ENCODE measurements at places on chromosomes 3 and 15.

DNA sequence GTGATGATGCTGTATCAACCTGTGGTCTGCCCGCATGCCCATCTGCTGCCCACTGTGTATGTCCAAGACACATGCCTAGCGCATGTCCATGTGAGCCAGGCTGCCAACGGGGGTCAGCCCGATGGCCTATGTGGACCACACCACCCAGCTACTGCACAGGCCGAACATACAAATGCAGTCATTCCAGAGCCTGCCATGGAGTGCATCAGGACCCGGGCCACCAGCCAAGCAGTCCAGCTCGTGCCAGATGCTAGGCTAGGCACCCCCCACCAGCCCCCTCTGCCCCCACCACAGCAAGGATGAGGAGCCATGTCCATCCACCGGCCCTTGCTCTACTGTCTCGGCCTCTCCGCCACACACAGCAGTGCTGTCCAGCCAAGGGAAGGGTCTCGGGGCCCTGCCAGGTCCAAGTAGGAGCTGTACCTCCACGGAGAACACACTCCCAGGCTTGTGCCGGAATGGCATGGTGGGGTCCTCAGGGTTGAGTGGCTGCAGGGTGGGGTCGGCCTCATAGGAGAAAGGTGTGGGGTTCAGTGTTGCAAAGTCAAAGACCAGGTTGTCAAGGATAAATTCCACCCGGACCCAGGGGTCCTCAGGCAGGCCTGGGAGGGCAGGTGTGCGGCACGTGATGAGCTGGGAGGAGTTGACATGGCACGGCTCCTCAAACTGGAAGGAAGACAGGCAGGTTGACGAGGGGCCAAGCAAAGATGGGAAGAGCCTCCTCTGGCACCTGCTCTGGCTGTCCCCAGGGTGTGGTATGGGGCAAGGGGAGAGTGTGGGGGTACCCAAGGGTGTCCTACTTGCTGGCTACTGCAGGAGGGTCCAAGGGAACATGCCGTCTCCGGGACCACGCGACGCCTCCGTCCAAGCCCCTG, 15.3 kb downstream of the PLXNB1 start:
- no peak for DNase-seq

DNA sequence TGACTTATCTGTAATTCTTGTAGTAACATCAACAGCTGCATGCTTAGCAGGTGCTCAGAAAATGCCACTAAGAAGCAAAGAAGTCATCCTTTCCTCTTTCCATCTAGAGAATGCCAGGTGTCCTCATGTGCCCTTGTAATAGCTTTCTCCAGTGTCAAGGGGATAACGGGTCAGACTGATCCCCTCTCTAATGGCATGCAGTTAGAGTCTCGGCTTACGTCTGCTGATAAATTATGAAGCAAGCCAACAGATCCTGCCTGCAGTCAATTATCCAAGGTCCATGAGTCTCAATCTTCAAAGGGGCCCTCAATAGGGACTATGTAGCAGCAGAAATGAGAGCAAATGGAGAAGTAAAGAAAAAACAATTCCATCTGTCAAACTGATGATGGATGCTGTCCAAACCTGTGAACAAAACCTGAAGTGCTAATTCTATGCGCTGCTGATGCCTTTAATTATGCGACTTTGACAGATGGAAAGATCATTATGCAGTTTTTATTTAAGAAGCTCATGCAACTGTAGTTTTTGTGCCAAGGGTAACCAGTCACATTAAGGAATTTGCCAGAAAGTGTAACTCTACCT, 162.8 kb upstream of the PEX5L start:
- DNase-seq, result no peak

GRCh38 chr3:58577269-58577821, at the start of gene FAM107A:
Gene FAM107A (minus strand): TSS chr3:58577391. CDS start chr3:58569860, 7,531 bp downstream.
- no peak for DNase-seq

GRCh38 chr3:14253707-14254382, 75.2 kb downstream of the LSM3 start:
- DNase-seq, result no peak

DNA sequence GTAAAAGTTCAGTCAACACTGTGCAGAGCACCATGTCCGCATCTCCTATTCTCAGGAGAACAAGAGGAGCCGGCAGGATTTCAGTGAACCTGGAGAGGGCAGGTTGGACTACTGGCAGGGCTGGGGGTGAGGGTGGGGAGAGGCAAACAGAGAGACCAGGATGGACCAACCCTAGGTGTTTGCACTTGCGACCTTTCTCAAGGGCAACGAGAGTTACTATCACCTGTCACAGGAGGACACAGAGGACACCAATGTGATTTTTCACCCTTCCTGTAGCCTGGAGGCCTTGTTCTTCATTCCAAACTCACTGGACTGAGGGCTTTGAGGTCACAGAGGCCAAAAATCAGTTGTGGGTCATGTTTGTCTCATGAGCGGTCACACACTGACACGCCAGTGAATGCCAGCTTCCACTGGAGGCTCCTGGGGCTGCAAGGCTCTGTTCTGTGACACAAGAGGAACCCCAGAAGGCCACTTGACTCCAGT, 89.5 kb downstream of the CPN2 start:
- no peak for DNase-seq

GRCh38 chr15:57540211-57540610, 51.5 kb upstream of the MYZAP start:
- DNase-seq, result no peak

DNA sequence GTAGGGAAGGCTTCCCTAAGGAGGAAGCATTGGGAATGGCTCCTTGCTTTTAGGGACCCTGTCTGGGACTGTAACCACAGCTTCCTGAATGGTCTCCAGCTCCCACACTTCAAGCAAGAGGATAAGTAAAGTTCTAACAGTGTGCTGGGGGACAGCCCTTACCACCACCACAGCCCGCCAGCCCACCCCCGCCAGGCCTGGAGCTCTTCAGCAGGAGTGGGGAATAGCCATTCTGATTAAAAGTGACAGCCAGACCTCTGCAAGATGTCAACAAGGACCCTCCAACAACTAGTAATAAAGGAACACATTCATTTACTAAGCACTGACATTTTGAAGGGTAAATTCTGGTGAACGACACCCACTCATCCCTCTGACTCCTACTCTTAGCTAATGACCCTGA, 49.4 kb downstream of the CPN2 start:
- DNase-seq, result no peak

- DNase-seq, result no peak
These were observed 44.2 kb upstream of the GATA2 start for GRCh38 chr3:128537091-128537703.

DNA sequence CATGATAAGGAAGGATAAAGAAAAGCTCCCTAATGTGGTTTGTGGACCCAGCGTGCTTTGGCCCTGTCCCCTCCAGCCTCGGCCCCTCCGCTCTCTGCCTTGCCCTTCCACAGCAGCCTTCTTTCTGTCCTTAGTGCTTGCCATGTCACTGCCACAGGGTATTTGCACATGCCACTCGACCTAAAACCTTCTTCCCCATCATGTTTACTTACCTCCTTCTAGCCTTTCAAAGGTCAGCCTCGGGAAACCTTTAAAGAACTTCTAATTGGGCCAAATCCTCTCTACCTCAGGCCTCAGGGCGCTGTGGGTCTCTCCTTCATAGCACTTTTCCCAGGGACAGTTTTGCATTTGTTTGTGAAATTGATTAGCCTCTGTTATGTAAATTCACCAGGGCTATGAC, 73.0 kb downstream of the SCN11A start:
- DNase-seq, result no peak

- no peak for DNase-seq
These were observed 4.2 kb downstream of the PLCB2 start for GRCh38 chr15:40303576-40303975.

DNA sequence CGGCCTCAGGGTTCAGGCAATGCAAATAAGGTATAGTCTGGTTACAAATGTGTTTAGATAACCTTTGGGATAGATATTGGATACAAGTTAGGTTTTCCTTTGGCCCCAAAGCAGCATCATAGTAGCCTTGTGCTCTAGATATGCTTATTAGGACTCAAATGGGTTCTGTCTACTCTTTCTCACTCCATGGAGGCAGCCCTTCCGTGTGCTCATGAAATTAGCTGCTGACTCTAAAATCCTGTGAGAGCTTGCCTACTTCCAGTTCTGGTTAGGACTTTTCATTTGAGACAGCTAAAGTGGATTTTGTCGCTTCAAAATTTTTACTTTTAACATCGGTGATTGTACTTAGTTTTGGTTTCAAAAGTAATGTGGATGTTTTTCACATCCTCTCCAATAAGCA, 1.6 kb downstream of the CDV3 start:
- no peak for DNase-seq

- no peak for DNase-seq
These were observed 93.1 kb downstream of the FRMD5 start for GRCh38 chr15:44101944-44102343.

GRCh38 chr15:37204692-37205091, 104.3 kb upstream of the MEIS2 start:
- no peak for DNase-seq

DNA sequence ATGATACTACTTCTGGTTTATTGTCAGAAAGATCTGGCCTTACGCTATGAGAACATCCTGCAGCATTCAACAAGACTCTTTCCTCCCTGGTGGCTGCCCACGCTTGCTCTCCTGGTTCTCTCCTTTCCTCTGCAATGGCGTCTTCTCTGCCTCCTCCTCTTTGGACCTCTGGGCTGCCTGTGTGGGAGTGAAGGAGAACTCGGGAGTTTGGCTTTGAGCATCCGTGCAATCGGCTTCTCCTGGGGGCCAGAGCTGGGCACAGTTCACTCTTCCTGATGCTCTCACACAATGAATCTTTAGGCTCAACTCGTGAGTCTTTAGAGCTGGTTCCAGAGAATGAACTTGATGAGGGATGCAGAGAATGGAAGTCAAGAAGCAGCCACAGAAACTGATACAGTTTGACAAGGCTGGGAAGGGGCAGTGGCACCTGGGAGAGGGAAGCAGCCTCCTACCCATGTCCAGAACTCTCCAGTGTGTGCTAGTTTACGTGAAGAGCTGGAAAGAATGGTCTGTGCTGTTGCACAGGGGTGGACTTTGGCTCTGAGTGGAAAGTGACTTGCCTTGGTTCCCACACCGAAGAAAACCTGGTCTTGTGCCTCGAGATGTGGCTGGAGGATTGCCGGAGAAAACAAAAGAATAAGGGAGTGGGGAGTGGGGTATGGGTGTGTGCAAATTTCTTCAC, 37.9 kb downstream of the RPLP1 start:
- DNase-seq, result no peak

DNA sequence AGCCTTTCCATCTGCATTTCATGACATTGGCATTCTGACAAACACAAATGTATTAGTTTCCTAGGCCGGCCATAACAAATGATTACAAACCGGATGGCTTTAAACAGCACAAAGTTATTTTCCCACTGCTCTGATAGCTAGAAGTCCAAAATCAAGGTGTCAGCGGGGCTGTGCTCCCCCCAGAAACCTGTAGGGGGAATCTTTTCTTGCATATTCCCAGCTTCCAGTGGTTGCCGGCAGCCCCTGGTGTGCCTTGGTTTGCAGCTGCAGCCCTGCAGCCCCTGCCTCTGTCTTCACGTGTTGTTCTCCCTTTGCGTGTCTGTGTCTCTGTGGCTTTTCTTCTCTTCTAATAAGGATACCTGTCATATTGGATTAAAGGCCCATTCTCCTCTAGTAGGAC, 79.0 kb upstream of the CDV3 start:
- no peak for DNase-seq

DNA sequence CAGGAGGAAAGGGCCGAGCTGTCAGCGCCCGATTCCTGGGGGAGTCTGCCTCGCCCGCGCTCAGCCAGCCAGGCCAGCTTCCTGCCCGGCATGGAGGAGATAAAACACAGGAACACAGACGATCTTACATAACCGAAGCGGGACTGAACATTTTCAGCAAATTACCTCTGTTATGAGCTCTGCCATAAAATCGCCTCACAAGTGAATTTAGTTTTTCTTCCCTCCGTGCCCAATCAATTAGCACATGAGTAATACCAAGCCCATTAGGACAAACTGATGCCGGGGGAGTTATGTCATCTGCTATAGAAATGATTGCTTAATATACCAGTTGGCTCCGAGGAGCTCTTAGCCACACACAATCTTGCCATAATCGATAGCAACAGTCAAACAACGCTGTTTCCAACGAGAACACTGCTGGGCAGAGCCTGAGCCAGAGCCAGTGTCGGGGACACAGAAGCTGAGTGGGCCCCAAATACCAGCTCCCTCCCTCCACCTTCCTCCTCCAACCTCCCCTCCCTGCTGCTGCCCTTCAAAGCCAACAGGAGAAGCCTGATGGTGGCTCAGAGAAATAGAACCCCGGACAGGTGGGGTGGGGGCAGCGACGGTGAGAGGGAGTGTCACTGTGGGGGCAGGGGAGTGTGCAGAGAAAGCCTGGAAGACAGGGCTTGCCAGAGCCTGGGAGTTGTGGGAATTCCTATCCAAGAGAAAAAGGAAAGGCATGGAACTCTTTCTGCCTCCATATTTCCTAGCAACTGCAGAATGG, 279.4 kb upstream of the TLE3 start:
- DNase-seq, result no peak

DNA sequence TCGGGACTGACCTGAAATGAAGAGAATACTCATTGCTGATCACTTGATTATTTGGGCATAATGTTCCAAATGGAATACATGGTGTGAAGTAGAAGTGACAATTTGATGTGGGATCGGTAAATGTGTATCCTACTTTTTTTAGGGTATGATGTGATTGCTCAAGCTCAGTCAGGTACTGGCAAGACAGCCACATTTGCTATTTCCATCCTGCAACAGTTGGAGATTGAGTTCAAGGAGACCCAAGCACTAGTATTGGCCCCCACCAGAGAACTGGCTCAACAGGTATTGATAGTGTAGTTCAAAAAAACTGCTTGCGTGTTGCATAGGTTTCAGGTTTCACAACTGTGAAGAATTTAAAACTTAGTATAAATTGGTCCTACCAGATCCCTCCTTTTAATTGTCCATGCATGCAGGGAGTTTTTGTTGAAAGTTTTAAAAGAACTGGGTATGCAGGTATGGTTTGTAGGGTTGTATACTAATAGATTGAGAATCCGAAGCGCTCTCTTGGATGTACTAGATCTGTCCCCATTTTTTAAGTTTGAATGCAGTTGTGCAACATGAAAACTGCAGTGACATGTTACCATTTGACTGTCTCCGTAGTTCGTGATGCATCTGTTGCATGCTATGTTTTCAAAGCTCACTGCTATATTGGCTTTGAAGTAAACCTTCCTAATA, 1.6 kb downstream of the EIF4A2 start:
- no peak for DNase-seq

GRCh38 chr15:38243278-38244055, 9.2 kb upstream of the SPRED1 start:
- no peak for DNase-seq

DNA sequence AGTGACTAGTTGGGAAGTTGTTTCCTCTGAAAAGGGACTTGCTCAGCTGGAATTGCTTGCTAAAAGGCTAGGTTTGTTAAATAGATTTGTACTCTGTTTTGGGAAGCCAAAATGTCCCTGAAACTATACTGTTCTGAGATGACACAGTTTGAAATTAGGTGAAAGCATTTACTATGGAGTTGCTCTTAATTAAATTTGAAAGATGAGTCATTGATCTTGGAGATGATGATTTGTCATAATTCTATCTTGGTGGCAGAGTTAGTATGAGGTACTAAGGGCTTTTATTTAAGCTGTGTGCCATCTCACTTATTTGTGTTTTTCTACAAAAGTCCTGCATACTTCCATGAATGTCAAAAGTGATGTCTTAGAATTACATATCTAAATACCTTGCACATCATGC, 320.9 kb downstream of the PTPRG start:
- DNase-seq, result no peak
